ENCODE measurements at places on chromosomes 3 and 15.
A peak's percentile ranks its signal among the peaks of the same experiment; 100 is the strongest.

DNA sequence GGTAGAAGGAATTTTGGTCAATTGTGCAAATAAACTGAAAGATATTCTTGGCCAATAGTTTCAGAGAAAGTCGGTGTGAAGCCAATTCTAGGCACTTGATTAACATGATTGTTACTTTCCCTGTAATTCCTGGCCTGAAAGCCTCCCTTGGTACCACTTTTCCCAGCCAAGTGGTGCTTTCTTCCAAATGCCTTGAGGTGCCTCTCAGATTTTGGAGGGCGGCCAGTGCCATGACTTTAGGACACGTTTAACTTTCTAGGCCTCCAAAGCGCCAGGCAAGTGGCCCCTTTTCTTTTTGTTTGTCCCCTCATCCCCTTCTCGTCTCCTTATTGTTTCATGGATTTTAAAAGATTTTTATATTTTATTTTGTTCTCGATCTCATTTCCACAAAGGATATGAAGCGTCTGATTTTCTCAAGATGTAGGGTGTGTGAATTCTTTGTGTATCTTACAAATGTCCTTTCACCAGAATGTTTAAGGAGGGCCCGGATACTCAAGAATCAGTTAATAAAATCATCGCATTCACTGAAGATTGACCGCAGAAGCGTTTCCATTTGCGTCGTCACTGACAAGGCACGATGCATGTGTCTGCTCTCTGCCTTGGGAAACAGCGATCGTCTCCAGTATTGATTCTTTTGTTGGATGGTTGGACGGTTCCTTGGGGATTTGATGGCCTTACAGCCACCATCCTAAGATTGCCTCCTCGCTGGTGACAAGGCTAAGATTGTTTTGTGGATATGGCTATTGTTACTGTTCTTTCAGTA, 87.8 kb downstream of the ASB7 start:
- no peak for DNase-seq

GRCh38 chr3:127978636-127979035, 63.6 kb downstream of the KBTBD12 start:
- DNase-seq, result no peak

DNA sequence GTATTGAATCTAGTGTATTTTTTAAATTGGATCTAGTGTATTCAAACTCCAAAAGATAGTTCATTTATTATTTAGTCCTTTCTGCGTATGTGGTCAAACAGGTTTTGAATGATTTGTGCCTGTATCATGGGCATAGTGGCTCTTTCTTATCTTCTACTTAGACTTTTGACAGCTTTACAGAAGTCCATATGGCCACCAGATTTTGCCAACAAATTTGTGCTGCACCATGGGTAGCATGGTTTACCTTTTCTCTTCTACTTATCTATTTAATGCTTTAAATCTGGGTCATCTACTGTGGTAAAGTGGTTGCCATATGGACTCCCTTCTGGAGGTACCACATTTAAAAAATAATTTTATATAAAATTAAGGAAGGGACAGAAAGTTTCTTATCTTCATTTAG, 66.9 kb upstream of the CADM2 start:
- no peak for DNase-seq

GRCh38 chr3:156675830-156676767, 1.7 kb downstream of the TIPARP start:
- DNase-seq, result no peak

DNA sequence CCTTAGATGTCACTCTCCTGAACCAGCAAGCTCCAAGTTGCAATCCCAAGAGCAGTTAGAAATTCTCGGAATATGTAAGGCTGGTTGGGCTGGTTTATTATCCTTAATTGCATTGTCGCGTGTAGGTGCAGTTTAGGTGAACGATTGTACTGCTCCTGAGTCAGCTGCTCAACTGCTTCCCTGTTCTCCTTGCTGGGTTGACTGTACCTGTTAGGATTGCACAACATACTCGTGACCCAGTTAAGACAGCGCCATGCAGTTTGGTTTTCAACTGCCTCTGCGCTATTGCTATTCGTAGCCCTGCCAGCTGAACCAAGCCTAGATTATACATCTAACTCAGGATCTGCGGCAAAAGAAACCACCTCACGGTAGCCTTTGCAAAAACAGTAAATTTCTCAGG, 41.0 kb downstream of the BCL2L10 start:
- DNase-seq, result no peak

GRCh38 chr3:16993227-16993626, 108.5 kb downstream of the PLCL2 start:
- peak; percentile 56 for DNase-seq

DNA sequence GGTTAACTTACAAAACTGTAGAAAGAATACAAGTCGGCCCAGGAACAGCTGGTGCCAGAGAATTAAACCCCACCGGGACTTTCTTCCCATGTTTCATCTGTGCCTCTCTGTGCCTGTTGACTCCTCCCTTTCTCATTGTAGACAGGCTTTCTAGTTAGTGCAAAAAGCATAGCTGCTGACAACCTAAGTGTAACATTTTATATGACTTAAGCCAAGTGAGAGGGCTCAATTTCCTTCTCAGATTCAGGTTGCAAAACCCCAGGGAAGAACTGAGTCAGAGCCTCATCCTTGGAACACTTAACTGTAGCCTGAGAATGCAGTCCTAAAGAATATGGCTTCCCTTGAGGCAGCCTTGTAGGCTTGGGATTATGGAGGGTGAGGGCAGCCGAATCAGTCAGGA, 302.5 kb upstream of the AZI2 start:
- no peak for DNase-seq

DNA sequence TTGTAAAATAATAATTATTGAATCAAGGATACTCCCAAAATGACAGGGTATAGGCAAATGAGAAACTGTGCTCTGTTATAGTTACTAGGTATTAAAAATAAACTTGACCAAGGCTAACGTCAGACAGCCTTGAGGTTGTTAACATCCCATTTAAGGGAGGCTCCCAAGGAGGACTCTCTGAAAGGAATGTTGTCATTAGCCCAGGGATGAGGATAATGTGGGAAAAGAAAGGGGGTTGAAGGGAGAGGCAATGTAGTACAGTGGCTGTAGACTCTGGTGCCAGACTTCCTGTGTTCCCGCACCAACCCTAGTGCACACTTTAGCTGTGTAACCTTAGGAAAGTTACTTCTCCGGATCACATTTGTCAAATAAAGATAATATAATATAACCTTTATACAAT, 47.0 kb upstream of the RARB start:
- no peak for DNase-seq

DNA sequence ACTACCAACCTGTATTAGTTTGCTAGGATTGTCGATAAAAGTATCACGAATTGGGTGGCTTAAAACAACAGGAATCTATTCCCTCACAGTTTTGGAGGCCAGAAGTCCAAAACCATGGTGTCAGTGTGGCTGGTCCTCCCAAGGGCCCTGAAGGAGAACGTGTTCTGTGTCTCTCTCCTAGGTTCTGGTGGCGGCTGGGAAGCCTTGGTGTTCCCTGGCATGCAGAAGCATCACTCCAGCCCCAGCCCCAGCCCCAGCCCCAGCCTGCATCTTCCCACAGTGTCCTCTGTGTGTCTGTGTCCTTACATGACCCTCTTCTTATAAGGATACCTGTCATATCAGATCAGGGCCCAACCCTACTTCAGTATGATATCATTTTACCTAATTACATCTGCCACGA, 272.5 kb upstream of the LYSMD4 start:
- DNase-seq, result no peak

GRCh38 chr3:16788440-16789056, 96.2 kb upstream of the PLCL2 start:
- DNase-seq, result no peak

DNA sequence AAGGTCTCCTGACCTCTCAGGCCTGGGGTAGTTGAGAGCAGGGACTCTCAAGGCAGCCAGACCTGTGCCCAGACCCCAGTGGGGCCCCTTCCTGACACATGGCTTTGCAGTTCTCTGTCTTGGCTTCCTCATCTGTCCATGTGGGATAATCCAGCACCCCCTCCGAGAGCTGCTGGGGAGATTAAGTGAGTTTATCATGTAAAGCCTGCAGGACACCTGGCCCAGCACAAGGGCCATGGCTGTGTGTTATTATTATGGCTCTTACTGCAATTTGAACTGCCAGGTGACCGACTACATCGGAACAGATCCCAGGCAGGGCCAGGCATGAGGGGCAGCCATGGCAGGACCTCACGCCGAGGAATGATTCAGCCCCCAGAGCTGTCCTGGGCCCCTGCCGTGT, 12.6 kb downstream of the DUSP7 start:
- no peak for DNase-seq

DNA sequence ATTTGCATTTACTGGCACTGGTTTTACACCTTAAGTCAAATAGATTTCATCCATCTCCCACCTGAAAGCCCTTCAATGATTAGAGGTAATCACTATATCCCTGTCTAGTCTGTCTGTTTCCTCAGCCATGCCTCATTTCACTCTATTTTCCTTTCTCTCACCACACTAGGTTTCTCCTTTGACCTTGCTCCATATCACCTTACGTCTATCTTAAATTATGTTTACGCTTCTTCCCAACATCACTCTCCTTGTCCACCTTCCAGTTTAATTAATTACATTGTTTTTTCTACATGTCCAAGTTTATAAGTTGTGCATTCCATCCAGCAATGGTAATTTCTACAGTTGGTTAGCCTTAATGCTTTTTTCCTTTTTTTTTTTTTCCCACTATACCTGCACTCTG, 396.7 kb upstream of the PDZRN3 start:
- no peak for DNase-seq

DNA sequence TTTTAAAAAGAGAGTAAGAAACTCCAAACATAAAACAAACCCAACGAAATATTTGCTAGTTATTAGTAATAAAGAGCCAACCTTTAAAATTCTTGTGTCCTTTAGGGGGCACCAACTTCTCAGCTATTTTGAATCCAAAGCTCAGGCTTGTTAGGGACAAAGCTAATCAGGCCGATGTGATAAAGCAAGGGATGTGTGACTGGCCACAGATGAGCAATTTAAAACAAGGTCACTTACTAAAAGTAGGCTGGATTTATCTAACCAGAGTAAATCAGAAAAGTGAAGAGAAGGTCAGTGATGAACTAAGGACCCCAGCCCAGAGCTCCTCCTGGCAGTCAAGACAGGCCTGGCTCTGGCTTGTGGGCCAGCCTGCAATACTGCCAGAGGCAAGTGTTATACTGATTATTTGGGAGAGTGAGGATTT, 108.5 kb downstream of the CYP19A1 start:
- no peak for DNase-seq

GRCh38 chr3:157238457-157238856, 78.5 kb upstream of the CCNL1 start:
- no peak for DNase-seq

- DNase-seq, result no peak
Observed at GRCh38 chr3:59440285-59441028, 390.6 kb upstream of the CFAP20DC start.
